Transverse colon (tissue), 4 donors: ENCODE measurements at places on chromosomes 6 and 20. TPM values are rescaled to one million over a fixed set of nuclear protein-coding genes. Genes with fewer than 3 reads are reported as not detected.

The RCAN2 gene
- total RNA-seq = 1.9 TPM

The LGSN gene
- not detected for total RNA-seq

- DNase-seq = no peak
Observed at GRCh38 chr20:18956890-18957289, 143.3 kb downstream of the SCP2D1 start.

GRCh38 chr6:69232008-69232407 is 564.8 kb downstream of the LMBRD1 start:
- no peak for DNase-seq

The OGFRL1 gene
- total RNA-seq = 14.3 TPM

The EIF6 gene
- 54.9 TPM for total RNA-seq

The SLC13A3 gene
- 0.14 TPM for total RNA-seq

The TFAP2C gene
- total RNA-seq = 9.0 TPM
